CD4-positive, alpha-beta T cell (primary cell): ENCODE measurements at places on chromosomes 7 and 10.

GRCh38 chr7:94005753-94006152 is 1.6 kb upstream of the BET1 start:
- no peak for DNase-seq

DNA sequence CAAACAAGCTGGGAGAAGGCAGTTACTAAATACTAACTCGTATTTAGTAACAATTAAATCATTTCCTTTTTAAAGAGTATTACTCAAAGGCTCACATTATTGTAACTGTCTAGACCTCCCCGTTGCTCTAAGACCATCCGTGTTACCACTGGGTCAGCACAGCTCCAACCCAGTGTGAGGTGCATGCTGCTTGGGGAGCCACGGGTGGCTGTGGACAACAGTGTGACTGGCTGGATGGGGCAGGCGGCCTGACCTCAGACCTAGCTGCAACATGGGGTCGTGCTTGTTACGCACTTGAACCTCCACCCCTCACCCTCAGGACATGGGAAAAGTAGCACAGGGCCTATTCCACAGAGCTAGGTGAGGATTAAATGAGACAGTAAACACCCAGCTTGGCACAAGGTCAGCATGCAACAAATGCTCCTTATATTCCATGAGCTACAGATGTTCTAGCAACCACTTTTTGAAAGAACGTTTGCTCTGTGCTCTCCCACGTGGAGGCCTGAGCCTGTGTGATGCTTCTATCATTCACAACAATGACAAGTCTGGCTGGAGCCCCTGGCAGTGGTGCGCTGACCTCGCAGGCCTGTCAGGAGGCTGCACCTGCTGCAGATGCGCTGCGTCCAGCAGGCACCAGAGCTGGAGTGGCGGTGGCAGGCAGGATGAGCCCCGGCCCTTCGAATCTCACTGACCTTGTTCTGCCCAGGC is 135.7 kb downstream of the PKD1L1 start:
- DNase-seq: no peak

DNA sequence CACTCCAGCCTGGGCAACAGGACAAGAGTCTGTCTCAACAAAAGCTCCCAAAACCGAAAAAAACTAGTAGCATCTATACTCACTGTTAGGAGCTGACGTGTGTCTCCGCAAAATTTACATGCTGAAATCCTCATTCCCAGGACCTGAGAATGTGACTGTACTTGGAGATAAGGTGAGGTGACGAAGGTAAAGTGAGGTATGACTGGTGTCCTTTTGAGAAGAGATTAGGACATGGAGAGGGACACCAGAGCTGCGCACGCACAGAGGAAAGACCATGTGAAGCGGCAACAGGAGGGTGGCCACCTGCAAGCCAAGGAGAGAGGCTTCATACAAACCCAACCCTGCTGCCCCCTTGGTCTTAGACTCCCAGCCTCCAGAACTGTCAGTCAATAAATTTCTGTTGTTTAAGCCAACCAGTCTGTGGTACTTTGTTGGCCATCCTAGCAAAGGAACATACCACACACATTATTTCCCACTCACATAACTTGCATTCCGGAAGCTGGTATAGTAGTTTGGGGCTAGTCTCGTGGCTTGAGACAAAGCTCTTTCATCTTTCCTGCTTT is 1154.0 kb upstream of the CELF2 start:
- no peak for DNase-seq

DNA sequence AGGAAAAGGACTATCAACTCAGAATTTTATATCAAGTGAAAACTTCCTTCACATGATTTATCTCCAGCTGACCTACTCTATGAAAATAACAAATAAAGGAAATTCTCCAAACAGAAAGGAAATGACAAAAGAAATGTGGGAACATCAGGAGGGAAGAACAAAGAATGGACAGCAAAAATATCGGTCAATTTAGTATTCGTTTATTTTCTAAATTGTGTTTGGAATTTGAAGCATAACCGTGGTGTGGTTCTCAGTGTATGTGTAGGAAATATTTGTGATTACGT is 8.7 kb downstream of the WDR37 start:
- DNase-seq: no peak

DNA sequence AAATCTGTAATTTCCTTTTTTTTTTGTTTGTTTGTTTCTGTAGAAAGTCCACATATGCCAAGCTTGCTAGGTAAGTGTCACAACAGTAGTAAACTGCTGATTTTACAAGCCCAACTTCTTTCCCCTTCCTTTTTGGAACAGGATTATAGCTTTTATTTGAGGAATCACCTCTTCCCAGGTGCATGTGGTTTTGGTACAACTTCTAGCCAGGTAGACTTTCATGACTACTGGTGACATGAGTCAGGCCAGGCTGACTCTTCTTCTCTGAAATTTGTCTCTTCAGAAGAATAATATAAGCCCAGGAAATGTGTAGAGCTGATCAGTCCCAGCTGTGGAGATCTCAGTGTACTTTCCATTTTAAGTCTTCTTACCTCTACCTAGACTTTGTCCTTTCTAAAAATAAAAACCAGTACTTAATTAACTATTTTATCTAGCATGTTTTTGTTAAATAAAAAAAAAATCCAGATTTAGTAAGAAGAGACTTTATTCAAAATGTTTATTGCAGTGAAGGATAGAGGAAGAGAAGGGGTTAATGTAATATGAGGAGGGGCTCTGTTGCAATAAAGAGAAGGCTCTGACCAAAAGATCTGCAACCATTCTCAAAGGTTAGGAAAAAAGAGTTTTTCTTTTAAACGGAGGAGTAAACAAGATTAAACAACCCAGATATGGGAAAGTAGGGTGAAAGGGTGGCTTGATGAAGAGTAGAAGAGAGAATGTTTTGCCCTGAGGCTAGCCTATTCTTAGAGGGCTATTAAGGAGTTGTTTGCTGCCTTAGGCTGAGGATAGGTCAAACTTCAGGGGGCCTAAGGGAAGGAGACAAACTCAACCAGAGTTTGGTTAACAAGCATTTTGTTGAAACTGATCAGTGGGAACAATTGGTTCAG is 664.2 kb downstream of the SORCS1 start:
- DNase-seq: no peak
